ENCODE measurements at places on chromosomes 13 and 19.

DNA sequence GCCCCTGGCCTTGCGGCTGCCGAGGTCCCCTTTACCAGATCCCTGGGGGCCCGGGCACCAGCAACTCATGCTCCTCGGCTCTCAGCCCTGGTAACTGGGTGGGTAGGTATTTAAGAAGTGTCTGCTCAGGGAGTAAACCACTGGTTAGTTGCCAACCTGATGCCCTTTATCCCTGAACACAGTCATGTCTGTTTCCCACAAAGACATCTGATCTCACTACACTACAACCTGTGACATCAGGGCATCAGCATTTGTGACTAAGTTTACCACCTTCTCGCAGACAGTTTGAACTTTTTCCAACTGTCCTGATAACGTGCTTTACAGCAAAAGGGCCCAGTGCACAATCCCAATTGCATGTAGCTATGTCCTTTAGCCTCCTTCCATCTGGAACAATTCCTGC lies 22.0 kb downstream of the GGACT start:
- DNase-seq = no peak

- no peak for DNase-seq
Observed at GRCh38 chr13:33659466-33659865, 158.5 kb upstream of the RFC3 start.

DNA sequence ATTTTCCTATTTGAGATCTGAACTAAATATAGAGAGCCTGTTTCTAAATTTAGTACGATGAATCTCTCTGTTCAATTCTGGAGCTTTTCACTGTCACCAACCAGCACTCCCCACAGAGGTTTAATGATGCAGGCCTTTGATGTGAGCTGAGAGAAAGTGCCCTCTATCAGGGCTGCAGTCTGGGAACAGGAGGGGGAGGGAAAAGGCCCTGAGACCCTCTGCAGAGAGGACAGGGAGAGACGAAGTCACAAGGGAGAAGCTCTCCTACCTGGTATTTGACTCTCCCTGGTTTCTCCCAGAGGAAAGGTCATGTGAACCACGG lies 206.8 kb upstream of the SOX1 start:
- DNase-seq = no peak

DNA sequence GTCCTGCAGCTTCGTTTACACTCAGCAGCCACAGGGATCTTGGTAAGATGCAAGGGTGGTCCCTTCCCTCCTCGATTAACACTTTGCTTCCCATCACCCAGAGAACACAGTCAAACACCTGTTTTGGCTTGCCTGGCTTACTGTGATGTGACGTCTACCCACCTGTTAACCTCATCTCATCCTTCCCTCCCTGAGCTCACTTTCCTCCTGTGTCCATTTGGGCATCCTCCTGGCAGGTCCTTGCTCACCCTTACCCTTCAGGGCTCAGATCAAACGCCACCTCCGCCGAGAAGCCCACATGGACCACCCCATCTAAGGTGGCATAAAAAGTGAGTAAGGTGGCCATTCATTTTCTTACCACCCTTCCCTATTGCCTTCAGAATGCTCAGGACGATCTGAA lies 9.2 kb downstream of the FIZ1 start:
- DNase-seq = no peak

Data from skin of body (tissue), 3 donors.